Cerebellar nuclear complex (tissue), 1 donor: ENCODE measurements at places on chromosomes 16 and 17.

- DNase-seq = no peak
Measured at GRCh38 chr16:9372934-9373890, 281.8 kb downstream of the HAPSTR1 start.

DNA sequence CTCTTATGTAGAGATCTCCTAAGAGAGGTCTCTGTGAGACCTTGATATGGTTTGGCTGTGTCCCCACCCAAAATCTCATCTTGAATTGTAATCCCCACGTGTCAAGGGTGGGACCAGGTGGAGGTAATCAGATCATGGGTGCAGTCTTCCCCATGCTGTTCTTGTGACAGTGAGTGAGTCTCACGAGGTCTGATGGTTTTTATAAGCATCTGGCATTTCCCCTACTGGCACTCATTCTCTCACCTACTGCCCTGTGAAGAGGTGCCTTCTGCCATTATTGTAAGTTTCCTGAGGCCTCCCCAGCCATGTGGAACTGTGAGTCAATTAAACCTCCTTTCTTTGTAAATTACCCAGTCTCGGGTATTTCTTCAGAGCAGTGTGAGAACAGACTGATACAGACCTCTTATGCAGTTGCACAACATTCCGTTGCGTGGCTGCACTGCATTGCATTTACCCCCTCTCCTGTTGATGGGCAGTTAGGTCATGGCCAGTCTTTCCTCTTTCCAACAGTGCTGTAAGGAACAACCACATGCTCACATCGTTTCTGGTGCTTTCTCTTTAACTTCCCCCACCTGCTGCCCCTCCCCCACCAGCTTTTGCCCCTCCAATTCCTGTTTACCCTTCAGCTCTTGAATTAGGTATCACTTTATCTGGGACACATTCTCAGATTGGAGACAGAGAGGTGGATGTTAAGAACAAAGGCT is 43.6 kb upstream of the MED9 start:
- DNase-seq = no peak

GRCh38 chr17:66860204-66860603 is 25.3 kb downstream of the CACNG5 start:
- no peak for DNase-seq

DNA sequence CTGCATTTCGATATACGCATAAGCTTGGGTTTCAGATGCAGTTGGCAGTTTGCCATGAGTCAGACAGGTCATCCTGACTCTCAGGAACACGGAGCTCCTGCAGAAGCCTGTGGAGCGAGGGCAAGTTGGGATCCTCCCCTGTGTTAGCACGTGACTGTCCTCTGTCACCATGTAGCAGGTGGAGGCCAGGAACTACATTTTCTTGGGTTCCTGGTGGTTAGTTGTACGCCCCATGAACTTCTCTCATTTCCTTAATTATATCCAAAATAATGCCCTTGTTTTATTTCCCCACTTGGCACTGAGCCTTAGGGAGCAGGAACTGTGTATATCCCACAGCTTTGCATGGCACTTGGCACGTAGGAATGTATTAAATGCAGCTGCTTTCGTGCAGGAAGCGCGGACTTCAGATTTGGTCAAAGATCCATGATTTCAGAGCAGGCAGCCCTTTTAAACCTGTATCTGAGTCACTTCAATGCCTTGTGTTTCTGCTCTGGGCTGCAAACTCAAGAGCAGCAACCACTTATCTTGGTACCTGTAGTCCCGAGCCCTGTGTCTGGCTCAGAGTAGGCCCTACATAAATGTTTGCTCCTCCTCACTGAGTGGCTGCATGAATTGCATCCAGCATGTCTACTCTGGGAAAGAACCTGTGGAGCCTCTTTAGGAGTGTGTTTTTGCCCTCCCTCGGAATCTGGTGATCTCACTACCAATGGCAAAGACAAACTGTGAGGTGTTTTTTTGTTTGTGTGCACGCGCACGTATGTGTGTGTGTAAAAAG is 428.4 kb downstream of the MAF start:
- no peak for DNase-seq

GRCh38 chr17:17125136-17126084 is 80.7 kb downstream of the PLD6 start:
- DNase-seq = peak; percentile 26

GRCh38 chr16:54508351-54508750 is 221.8 kb upstream of the IRX3 start:
- DNase-seq = no peak

GRCh38 chr16:48492133-48492532 is 106.9 kb upstream of the SIAH1 start:
- DNase-seq = no peak

DNA sequence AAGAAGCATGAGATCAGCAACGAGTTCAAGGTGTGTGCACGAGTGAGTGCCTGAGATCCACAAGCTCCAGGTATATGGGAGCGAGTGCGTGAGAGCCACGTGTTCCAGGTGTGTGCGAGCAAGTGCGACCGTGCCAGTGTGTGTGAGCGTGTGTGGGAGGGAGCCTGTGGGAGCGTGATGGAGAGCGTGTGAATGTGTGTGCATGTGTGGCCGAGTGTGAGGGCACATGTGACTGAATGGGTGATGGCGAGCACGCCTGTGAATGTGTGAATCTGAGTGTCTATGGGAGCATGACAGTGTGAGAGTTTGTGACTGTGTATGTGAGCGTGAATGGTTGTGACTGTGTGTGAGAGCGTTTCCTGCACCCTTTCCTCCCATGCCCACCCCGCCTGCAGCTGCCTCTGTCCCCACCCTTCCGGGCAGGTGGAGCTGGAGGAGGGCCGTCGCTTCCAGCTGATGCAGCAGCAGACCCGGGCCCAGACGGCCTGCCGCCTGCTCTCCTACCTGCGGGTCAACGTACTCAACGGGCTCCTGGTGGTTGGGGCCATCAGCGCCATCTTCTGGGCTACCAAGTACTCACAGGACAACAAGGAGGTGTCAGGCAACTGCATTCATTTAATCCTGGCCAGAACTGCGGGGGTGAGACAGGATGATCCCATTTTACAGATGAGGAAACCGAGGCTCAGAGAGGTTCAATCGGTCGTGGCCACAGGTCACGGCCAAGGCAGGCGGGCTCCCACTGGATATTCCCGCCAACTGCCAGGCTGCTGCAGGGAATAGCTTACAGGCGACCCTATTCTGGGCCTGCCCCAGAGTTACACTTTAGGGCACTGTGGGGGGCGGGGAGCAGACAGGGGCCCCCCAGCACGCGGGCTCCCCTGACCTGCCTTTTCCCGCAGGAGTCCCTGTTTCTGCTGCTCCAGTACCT is 3.7 kb downstream of the TMC8 start:
- no peak for DNase-seq

DNA sequence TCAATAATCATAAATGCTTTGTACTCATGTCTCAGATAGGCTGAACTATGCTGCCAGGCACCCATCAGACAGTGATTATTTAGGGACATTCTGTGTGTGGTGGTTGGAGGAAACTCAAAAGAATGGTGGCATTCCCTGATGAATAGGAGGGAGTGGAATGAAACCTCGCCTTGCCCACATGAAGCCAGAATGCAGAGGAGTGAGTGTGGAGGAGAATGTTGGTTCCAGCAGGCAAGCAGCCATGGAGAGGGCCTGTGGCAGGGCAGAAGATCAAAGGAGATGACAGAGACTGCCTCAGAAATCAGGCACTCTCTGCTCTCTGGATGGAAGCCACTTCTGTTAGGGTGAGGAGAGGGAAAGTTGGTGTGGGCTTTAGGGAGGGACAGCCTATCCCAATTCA is 22.5 kb downstream of the KCTD19 start:
- no peak for DNase-seq

DNA sequence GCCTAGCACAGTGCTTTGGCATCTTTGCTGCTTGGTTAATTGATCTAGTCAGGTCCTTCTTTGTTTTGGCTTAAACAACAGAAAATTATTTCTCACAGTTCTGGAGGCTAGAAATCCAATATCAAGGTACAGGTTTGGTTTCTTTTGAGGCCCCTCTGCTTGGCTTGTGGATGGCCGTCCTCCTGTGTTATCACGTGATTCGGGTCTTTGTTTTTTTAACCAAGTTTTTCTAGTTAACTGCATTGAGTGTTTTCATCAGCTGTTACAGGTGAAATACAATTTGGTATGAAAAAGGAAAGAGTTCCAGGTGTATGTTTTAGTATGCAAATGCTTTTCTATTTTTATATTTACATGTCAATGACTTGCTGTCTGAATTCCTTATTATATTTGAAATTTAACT is 2.8 kb downstream of the NLK start:
- DNase-seq = no peak

GRCh38 chr17:1347589-1348323 is 52.3 kb downstream of the YWHAE start:
- DNase-seq = no peak

- no peak for DNase-seq
Measured at GRCh38 chr17:43848601-43849000, 1.6 kb downstream of the CD300LG start.

DNA sequence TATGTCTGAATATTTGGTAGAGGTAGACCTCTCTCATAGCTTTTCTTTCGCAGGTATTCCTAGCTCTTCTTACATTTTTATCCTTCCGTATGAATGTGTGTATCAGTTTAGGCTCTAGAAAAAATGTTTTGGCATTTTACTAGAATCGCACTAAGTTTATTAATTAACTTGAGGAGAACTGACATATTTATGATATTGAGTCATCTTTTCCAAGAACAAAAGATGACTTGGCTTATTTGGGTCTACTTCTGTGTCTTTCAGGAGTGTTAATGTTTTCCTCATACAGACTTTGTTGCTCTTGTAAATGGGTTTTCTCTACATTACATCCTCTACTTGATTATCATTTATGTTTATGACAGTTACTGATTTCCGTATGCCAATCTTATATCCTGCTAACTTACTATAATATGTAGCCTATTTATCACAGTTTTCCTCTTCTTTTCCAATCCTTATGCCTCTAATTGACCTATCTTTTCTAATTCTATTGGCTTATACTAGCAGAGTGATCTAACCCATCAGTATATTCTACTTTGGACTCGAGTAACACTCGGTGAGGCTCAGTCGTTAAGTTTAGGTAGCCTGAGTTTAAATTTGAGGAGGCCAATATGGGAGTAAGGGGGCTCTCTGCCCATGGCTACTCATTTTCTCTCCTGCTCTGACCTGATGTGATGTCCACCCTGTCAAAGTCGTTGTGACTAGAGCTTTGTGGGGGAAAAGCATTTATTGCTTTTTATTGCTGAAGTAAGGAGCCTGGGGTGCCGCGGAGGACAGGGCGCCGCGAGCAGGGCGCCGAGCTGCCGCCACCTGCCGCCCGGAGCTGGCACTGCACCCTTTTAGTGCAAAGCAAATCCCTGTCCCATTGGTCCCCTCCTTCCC is 20.0 kb downstream of the ST6GALNAC1 start:
- no peak for DNase-seq

GRCh38 chr17:12918142-12918541 is 99.7 kb downstream of the ELAC2 start:
- DNase-seq = no peak

DNA sequence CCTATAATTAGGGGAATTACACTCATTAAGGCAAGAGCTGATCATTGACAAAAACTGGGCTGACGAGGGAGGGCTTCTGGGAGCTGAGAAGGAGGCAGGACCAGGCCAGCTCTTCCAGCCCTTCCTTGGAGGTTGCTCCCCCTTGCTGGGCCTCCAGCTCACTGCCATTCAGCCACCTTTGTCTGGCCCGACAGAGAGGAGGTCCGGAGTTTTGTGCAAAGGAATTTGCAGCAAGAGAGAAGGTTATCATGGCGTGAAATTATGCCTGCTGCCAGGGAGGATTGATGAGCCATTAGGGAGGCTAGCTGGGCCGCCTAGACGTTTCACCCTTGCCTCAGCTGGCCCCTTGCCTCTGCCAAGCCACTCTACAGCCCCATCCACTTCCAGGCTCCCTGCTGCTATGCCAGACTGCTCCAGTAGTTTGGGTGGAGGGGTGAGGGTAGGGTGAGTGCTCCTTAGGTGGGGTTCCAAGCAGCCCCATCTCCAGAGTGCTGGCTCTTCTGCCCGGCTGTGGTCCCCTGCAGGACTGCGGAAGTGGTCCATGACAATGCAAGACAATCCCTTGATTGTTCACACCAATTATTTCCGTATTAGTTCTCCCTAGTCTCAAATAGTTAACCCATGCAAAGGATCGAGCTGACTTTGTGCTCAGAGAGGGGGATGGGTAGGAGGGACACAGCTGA is 17.1 kb upstream of the PHF12 start:
- DNase-seq = no peak

DNA sequence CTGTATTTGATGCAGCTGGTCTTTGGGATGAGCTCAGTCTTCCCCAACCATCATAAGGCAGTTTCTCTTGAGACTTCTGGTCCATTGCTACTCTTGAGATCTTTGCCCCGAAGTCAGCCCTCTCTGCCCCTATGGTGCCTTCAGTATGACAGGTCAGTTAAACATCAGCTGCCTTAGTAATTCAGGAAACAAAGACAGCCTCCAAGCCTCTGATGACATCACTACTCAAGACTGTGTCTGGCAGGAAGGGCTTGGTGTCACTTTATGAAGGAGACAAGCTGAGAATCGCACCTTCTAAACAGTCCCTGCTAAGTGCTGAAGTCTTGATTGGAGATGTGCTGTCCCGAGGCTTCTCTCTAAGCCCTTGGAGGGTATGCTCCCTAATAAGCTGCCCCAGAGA is 104.9 kb upstream of the TBX2 start:
- no peak for DNase-seq

DNA sequence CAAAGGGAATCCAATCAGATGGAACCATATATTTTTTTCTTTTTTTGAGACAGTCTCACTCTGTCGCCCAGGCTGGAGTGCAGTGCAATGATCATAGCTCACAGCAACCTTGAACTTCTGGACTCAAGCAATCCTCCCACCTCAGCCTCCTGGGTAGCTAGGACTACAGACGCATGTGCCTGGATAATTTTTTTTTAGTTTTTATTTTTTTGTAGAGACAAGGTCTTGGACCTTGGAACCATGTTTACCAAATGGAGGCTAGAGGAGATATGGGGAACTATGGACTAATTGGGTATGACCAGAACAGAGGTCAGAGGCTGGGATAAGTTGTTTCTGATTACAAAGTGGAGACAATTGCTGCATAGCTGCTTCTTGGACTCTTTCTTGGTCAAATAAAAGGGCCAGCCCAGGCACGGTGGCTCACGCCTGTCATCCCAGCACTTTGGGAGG is 41.2 kb upstream of the ADCY9 start:
- no peak for DNase-seq

DNA sequence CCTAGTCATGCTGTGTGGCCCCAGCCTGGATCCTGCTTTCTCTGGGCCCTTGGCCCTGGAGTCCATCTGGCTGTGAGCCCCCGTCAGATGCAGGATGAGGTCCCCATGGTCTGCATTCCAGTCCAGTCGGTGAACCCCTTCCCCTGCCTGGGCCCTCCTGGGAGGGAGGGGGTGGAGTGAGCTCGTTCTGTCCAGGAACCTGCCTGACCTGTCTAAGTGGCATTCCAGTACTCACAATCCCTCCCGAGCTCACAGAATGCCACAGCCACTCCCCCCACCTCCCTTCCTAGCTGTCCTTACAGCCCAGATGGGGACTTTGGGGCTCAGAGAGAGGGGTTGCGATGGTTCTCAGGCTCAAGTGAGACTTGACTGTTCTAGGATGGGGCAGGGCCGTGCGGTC is 15.5 kb downstream of the SPNS2 start:
- no peak for DNase-seq

GRCh38 chr17:1875597-1875996 is 45.8 kb downstream of the RPA1 start:
- no peak for DNase-seq

GRCh38 chr16:25014500-25015147 is 545 bp downstream of the ARHGAP17 start:
- DNase-seq = no peak
